C1 segment of cervical spinal cord (tissue), 14 donors: ENCODE measurements at places on chromosomes 11 and 22.

DNA sequence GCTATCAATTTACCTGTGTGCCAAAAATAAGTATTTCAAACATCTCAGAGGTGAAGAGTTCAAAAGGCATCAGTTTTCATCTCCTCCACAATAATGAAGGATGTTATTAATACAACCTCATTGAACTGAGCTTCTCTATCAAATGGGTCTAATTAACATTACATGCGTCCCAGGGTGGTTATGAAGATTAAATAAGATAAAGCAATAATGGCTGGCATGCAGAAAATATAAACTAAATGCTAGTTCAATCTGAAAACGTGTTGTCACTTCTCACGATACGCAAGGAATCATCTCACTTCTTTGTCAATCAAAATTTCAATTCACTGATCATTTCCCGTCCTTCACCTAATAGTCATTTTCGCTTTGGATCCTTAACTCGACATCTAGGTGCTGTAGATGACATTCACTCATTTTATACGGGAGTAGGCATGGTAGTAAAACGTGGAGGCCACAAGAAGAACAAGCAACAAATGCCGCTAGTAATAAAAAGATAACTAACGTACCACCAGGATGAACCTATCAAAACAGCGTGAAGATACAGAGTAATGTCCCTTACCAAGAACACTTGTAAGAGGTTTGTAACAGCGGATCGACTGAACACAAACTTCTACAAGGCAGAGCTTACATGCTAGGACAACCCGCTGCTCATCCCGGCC is 918 bp downstream of the CHORDC1 start:
- DNase-seq: no peak

- DNase-seq: no peak
These were observed 950.3 kb upstream of the CCDC90B start for GRCh38 chr11:84236436-84236835.

- DNase-seq: peak; percentile 18
These were observed 11.9 kb downstream of the CHRM1 start for GRCh38 chr11:62909107-62909894.

GRCh38 chr11:70549796-70550195 is 151.5 kb downstream of the CTTN start:
- no peak for DNase-seq

GRCh38 chr22:44601189-44601588 is 100.8 kb upstream of the PRR5 start:
- no peak for DNase-seq

- DNase-seq: no peak
These were observed 44.4 kb downstream of the MUC15 start for GRCh38 chr11:26527685-26528084.

GRCh38 chr22:42291287-42291686 is 20.8 kb upstream of the TCF20 start:
- DNase-seq: no peak

- DNase-seq: no peak
These were observed 1.1 kb downstream of the GTPBP1 start for GRCh38 chr22:38706901-38707195.

DNA sequence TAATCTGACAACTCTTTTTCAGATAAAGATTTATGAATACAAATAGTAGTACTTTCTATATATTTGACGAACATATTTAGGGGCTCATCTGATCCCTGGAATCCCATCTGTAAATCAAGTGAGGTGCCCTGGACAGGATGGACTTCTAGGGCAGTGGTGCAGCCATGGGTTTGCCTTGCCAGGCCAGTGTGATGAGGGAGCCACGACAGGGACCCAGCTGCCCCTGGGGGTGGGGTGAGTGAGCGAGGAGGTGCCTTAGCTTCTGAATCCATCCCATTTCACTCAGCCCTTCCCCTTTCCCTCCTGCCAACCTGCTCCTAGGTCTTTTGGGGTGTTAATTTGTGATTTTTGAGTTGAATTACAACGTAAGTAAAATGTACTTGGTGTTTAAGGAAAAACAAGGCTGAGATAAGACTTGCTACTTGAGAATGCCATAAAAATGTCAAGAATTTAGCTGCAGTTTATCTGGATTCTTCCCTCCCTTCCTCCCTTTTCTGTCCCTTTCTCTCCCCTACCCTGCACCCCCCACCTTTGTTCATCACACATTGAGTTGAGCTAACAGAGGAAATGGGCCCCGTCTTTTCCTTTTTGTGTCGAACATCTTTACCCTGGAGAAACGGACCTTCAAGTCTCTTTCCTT is 60.8 kb downstream of the PPFIBP2 start:
- no peak for DNase-seq

DNA sequence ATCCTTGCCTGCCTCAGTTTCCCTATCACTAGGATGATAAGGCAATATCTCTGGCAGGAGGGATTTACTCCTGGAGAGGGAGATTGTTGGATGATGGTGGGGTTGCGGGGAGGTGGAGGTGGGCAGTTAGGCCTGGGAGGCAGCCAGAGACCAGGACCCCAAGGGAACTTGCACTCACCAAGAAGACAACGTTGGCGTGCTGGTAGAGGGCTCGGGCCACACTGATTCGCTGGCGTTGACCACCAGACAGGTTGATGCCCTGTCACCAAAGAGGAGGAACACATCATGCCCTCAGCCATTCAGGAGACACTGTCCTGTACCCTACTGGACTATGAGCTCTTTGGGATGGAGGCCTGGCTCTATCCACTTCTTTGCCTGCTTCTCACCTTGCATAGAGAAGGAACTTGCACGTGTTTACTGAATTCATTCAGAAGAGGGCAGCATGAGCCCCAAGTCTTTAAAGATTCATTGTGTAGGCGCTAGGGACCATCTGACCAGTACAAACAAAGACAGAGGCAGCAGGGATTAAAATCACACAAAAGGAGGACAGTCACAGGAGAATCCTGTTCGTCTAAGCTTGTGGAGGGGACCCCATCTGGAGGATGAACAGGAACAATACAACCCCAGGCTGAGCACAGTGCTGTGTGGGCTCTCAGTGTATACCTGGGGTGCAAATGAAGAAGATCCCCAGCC is 24.2 kb upstream of the KCNJ11 start:
- DNase-seq: no peak

DNA sequence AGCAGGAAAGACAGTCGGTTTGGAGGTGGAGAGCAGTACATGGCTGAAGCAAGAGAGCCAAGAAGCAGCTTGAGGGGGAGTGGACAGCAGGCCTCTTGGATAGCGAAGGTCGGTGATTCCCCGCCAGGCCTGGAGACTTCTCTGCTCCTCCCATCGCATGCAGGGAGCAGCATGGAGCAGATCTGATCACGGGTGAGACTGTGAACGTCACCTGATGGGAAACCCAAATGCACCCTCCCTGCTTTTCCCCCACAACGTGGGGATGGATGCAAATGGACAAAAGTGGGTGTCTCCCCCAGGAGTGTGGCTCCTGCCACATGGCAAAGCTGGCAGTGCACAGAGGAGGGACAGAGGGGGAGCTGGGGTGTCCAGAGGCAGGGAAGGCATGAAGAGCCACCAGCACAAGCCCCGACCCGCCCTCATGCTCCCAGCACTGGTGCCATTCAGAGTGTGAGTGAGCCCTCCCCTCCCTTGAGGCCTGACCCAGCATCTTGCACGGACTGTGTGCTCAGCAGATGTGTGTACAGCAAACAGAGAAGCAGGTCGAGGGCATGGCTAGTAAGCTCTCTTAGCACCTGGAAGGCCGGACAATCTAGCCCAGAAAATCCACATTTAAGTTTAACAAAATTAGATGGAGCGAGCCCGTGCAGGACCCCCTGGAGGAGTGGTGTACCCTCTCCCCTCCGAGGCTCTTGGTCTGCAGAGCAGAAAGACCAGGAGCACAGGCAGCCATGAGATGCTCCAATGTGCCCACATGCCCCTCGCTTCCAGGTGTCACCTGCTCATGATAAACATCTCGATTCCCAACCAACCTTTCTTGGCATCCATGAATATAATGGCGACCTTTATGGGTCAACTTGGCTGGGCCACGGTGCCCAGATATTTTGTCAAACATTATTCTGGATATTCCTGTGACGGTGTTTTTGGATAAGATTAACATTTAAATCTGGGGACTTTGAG is 661.7 kb downstream of the TBC1D22A start:
- DNase-seq: no peak

- no peak for DNase-seq
These were observed 9.9 kb upstream of the IGLL5 start for GRCh38 chr22:22877523-22878210.

DNA sequence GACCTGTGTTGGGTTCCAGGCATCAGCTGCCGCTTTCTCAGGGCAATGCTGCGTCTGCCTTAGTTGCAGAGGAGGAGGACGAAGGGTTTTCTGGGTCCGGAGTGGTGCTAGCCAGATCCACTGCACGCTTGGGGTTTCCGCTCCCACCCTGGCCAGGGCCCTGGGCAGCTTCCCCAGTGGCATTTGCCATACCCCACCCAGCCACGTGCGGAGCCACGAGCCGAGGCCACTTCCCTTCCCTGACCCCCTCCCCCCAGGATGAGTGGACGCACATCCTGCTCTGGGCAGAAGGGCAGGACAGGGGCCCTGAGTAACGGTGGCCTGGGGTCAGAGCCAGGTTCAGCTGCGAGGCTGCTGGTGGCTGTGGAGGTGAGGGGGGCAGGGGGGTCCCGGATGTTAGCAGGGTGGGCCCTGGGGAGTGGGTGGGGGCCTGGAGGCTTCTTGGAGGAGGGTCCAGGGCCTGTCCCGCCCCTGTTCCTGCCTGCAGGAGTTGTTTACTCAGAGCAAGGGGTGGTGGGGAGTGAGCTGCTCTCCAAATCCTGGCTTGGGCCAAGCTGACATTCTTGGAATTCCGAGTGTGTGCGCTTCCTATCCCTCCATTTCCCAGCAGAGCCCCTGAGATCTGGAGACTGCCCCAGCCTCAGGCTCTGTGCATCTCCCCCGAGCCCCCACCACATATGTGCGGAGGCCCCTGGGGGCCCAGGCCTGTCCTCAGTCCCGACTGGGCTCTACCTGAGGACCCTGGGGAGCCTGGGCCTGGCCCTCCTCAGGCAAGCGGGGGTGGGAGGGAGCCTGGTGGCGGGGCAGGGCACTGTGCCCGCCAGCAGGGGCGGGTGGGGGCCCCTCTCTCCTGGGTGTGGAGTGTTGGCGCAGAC is 1.4 kb downstream of the TSPAN4 start:
- DNase-seq: no peak

DNA sequence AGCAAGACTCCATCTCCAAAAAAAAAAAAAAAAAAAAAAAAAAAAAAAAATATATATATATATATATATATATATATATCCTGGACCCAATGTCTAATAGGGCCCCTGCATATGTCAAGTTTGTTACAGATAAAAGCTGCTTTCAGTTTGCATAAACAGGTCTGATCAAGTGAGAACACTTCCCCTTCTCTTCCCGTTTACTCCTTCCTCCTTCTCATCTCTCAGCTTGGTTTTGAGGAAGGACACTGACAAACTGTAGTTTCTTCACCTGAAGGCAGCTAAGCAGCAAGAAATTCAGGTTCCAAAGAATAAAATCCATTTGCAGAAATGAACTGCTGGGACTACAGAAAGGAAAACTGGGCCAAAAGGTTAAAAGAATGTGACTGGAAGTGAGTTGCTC is 11.7 kb downstream of the THOC5 start:
- no peak for DNase-seq

GRCh38 chr11:10742460-10743208 is 8.4 kb upstream of the CTR9 start:
- DNase-seq: no peak

DNA sequence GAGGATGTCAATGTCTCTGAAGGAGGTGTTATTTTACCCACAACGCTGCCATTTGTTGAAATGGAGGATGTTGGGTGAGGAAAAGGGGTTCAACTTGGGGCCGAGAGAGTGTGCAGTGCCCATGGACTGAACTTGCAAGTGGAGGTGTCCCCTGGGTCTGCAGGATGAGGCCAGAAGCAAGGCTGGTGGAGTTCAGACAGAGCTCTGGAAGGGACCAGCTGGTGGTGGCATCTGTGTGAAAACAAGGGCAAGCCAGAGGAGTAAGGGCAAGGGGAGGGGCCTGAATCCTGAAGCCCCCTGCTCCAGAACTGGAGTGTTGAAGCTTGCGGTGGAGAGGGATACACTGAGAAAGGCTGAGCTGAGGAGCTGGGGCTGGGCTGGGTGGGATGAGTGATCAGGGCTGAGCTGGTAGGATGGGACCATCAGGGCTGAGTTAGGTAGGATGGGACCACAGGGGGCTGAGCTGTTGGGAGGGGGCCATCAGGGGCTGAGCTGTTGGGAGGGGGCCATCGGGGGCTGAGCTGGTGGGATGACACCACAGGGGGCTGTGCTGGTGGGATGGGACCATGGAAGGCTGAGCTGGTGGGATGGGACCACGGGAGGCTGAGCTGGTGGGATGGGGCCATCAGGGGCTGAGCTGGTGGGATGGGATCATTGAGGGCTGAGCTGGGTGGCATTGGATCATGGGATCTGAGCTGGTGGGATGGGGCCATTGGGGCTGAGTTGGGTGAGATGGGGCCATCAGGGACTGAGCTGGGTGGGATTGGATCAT is 13.4 kb upstream of the CTSD start:
- DNase-seq: no peak
